ENCODE measurements at places on chromosomes 2 and 18.

DNA sequence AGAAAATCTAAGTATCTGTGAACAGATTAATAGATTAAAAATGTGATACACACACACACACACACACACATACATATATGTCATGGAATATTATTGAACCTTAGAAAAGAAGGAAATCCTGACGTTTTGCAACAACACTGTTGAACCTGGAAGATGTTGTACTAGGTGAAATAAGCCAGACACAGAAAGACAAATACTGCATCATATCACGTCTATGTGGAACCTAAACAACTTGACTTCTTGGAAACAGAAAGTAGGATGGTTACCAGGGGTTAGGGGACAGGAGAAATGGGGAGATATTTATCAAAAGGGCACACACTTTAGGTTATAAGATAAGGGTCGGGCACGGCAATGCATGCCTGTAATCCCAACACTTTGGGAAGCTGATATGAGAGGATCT is 698.4 kb upstream of the ID2 start:
- DNase-seq = no peak

- no peak for DNase-seq
Measured at GRCh38 chr2:120227111-120227991, 4.2 kb upstream of the TMEM185B start.

DNA sequence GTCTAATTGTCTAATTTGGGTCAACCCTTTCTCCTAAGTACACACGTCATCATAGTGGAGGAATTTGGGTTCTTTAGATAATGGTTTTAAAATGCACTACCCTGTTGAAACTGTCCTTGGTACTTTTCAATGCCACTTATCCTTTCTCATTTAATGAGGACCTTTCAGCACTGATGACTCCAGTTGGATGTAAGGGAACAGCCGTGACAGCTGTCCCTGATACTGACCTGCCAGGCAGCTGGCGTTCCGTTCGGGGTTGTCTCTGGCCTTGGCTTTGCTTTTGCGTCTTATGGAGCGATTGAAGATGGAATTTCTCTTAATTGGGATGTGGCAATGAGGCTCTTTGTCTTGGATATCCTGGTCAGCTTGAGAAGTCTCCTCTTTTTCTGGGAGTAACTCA is 38.7 kb downstream of the NGEF start:
- no peak for DNase-seq

DNA sequence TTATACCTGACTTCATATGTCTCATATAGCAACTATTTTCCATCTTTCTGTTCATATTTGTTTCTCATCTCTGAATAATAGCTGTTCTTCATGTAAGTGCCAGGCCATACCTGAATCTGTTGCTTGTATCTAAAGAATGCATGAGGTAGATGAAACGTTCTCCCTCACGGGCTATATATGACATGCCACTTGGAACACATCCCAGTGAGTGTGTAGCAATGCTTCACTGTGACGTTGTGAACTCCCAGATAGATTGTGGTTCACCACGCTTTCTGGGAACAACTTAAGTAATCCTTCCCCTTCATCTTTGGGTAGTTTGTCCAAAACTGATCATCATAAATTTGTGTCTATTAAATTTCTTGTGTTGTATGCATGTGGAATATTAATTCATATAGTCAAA is 60.1 kb downstream of the RDH14 start:
- DNase-seq = no peak

Measured in activated CD4-positive, alpha-beta T cell treated with anti-CD3 and anti-CD28 coated beads, Interleukin-2, amount 50 U/mL, for 1 hour (primary cell).